Kidney tubule cell (primary cell): ENCODE measurements at places on chromosomes 5 and 9.

GRCh38 chr5:37786862-37787519, 52.9 kb downstream of the GDNF start:
- DNase-seq = peak; percentile 77

- no peak for DNase-seq
Observed at GRCh38 chr9:133779516-133780403, 41.6 kb upstream of the SARDH start.

- no peak for DNase-seq
Observed at GRCh38 chr5:173065155-173065554, 9.0 kb downstream of the CREBRF start.

- peak; percentile 84 for DNase-seq
Observed at GRCh38 chr9:108056084-108056804, 566.7 kb upstream of the KLF4 start.

DNA sequence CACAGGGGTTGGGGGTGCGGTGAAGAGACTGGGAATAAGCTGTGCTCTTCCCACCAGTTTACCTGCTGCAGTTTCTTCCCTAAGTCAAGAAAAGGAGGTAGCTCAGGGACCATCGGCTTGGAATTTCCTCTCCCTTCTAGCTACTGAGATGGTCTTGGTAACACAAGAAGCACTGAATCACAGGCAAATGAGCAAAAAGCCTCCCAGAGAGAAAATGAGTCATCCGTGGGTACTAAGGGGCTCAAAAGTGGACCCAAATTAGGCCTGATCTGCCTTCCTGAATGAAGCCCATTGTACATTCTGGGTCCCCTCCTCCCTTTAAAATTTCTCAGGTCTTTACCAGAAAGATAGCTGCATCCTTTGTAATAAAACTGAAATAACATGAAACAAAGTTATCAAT, 49.9 kb downstream of the PTPN3 start:
- DNase-seq = peak; percentile 64

- DNase-seq = no peak
Observed at GRCh38 chr5:8050616-8051175, 181.7 kb downstream of the MTRR start.

DNA sequence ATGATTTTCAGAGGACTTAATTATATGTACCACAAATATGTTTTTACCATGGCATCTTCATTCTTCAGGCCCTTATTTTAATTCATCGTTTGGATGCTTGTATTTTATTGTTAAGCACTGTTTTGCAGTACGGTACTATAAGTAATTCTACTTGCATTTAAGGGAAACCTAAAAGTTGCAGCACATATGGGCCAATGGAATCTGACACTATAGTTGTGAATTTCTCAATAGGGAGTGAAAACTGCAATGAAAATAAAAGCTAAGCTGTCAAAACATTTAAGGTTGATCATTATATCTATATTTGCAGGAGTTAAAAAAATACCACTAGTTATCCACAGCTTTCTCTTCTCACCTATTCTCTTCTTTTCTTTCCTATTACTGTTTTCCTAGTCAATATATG, 1071.8 kb downstream of the MAT2B start:
- no peak for DNase-seq

- DNase-seq = no peak
Observed at GRCh38 chr9:108845507-108845906, 10.3 kb downstream of the ACTL7B start.

- peak; percentile 81 for DNase-seq
Observed at GRCh38 chr5:159878988-159879471, 37.3 kb upstream of the ADRA1B start.

- DNase-seq = no peak
Observed at GRCh38 chr9:130295431-130295830, 29.9 kb downstream of the HMCN2 start.

DNA sequence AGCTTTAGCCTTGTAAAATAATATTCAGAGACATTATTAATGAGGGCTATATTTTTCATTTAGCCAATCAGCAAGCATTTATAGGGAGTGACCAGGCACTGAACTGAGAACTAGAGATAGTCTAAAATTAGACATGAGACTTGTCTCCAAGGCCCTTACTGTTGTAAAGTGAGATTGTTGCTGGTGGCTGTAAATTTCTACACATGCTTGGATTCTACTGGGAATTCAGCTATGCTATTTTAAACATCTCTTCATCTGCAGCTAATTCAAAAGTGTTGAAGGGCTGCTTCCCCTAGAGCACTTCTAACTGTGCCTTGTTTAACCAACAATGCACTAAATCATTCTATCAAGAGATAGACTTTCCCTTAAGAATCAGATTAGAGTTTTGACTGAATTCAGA, 67.4 kb downstream of the CHSY3 start:
- DNase-seq = no peak

DNA sequence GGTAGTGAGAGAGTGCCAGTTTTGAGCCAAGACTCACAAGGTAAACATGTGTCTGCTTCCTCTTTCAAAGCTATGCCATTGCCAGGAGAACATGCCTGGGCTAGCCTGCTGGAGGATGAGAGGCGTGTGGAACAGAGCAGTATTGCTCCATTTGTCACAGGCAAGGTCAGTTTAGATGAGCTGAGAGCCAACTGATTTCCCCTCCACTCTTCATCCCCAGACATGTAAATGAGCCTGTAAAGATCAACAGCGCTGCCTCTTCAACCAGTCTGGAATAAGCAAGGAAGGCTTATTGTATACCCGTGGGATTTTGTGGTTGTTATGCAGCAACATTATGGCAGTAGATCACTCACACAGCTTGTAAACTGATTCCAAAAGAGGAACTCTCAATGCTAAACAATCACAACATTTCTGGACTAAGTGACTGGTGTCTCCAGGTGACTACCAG, 8.2 kb upstream of the GDNF start:
- peak; percentile 69 for DNase-seq

- peak; percentile 96 for DNase-seq
Observed at GRCh38 chr5:76818844-76819831, at the start of gene F2RL1. TSS of gene F2RL1 (plus strand) at chr5:76819030. CDS start at chr5:76819183, 153 bp downstream.

GRCh38 chr9:35306283-35306682, 144.5 kb downstream of the UNC13B start:
- DNase-seq = peak; percentile 61

DNA sequence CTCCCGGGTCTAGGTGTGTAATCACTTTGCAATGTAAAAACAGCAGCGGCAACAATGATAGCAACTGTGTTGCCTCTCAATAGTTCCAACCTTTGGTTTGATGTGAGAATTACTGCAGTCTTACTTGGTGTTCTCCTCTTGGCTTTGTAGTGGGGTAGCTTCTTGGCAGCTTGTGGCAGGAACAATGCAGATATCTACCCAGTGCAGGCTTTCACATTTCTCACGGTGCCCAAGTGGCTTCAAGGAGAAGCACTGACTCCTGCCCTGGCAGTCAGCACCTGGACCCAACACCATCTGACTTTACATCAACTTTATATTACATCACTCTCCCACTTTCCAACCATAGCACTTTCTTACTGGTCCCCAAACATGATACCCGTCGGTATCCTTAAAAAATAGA, 28.4 kb upstream of the TIFAB start:
- DNase-seq = no peak

DNA sequence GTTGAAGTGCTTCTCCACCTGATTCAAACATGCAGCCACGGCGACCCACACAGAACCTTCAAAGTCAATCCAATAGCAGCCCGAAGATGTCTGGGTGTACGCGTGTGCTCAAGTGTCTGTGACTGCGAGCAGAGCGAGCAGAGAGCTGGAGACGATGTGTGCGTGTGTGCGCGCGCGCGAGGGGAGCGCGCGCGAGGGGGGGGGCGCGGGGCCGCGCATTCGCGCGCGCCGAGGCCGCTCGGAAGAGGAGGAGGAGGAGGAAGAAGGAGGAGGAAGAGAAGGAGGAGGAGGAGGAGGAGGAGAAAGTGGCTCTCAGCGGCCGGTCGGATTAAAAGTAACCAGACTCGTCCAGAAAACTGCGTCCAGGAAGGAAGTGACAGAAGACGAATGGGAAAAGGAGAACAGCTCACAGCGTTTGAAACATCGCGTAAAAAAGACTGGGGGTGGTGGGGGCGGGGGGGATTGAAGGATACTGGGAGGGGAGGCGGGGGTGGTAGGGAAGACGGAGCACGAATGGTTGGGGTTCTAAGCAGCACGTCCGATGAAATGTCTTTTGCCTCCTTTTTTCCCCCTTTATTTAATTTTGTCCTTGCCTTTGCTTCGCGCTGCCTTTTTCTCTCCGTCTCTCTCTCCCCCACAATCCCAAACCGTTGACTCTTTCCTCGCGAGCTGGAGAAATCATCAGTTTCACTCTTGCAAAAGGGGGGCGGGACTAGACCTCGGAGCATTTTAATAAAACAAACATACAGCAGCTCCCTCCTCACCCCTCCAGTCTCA, at the start of gene MEF2C:
TSS of gene MEF2C (minus strand) at position 126 of the 777 bp plus-strand sequence. CDS start 59,396 bp downstream, outside the sequence.
- DNase-seq = peak; percentile 76
